ENCODE measurements at places on chromosomes 13 and 19.
A peak's percentile ranks its signal among the peaks of the same experiment; 100 is the strongest.

DNA sequence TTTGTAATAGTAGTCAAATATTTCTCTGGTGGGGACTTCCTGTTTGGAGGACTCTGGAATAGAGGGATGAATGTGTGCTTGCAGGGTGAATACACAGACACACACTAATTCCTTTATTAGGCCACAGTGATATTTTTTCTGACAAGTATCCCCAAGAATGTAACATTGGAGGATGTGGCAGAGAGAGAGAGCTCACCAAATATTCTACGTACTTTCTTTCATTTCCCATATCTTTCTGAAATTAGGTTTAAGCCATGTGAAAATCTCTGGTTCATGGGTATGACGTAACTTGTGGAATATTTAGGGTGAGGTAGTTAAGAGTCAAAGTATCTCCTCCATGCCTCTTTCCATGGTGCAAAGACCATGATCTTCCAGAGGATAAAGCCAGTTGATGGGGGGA is 463.4 kb downstream of the DIAPH3 start:
- DNase-seq, result peak; percentile 81

DNA sequence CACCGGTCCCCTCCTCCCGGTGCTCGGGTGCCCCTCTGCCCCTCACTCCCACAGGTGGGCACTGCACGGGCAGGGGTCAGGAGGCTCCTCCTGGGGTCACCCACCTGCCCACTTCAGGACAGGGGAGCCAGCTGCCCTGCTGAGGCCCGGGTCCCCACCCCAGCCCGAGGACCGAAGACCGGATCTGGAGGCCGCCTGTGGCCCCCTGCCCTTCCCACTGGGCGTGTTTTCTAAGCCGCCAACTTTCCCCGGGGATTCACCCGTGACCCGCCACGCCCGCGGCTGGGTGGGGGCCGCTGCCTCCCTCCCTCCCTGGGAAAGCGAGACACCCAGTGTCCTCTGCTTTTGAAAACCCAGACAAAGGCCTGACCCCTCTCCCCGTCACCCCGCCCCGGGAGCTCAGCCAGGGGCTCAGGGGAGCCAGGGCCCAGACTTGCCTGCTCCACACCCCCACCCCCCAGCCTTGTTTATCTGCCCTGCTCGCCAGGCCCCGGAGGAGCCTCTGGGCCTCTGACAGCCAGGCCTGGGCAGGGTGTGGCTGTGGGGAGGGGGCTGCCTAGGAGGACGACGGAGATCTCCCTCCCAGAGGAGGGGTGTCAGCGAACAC is 1.3 kb downstream of the PALM start:
- no peak for DNase-seq

DNA sequence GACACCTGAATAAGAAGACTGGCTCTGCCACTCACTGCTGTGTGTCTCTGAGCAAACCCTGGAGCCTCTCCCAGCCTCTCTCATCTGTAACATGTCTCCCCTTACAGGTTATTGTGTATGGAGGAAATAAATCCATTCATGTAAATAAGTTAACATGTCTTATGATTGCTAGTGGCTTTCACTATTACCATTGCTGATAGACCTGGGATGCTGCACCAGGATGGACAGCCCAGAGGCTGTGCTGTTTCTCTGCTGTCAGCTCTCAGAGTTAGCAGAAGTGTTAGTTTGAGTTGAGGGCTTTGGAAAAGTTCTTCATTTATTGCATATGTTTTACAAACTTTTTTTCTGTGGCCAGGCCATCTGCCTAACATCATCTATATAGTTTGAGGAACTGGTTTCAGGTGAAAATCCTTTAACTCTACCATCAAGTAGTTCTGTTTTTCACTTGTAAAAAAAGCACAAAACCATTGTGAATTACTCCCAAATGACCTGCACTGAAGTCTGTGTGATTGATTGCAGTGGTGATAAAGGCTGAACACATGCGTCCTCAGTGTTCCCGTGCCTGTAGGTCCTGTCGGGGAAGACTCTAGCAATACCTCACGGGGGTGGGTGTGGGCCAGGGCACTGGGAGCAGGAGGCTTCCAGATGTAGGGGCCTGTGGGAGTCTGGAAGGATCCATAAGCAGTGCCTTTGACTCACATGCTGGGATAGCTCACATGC is 24.6 kb downstream of the MPHOSPH8 start:
- no peak for DNase-seq

DNA sequence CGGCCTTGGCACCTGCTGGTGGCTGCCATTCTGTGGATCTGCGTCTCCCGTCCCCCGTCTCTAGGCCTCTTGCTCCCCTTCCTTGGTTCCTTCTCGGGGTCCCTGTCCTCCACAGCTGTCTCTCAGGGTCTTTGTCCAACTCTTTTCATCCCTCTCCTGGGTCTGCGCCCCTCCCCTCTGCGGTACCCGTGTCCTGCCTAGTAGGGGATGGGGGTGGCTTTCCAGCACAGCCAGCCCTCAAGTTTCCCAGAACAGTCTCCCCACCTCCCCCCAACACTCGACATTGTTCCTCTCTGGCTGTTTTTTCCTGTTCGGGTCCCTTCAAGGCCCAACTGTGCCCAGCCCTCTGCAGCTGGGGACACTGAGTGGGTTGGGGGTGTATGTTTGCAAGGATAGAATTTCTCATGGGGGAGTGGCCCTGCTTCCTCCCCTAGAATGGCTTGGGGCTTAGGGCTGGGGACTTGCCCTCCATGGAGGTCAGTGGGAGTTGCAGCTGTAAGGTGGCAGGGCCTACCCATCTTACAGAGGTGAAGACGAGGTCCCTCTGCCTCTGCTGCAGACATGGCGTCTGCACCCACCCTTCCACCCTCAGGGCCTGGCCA is 762 bp upstream of the ADM5 start:
- no peak for DNase-seq

DNA sequence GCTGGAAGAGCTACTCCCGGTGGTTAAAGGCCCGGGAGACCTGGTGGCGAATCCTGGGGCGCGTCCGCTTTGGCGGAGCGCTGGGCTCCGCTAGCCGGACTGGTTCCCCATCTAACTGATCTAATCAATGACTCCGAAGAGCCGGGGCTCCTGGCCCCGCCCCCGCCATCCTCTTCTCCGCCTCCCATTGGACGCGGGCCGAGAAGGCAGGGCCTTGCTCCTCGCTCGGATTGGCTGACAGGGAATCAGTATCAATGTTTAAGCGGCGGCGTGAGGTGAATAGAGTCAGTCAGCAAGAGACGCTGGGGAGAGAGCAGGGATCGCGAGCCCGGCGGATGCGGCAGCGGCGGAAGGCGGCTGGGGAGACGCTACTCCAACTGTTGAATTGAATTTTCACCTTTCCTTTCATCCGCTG is 1.7 kb upstream of the PCDH17 start:
- peak; percentile 87 for DNase-seq

DNA sequence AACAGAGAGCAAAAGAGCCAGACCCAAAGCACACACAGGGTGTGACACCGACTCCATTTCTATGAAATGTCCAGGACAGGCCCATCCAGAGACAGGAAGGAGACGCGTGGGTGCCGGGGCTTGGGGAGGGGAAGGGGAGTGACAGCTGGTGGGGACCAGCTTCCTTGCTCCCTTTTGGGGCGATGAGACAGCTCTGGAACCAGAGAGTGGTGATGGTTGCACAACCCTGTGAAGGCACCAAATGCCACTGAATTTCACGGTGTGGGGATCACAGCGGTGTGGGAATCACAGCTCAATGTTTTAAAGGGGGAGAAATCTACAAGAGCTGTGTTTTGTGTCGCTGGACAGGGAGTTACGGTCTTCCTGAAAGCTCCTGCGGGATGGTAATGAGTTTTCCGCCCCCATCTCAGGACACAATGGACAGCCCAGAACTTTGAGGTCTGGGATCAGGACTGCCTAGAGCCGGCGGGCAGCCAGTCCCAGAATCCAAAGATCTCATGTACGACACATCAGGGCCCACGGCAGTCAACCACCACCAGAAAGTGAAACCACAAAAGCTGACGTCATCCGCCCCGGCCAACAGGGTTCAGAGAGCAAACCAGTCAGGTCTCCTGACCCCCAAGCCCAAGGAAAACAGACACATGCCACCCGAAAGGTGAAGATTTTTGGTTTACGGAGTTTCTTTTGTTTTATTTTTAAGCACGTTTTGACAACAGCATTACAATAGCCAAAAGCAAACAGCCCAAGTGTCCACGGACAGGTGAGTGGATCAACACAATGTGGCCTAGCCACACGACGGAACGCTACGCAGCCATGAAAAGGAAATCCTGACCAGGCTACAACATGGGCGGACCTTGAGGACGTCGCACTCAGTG is 7.3 kb downstream of the SGTA start:
- DNase-seq, result no peak

DNA sequence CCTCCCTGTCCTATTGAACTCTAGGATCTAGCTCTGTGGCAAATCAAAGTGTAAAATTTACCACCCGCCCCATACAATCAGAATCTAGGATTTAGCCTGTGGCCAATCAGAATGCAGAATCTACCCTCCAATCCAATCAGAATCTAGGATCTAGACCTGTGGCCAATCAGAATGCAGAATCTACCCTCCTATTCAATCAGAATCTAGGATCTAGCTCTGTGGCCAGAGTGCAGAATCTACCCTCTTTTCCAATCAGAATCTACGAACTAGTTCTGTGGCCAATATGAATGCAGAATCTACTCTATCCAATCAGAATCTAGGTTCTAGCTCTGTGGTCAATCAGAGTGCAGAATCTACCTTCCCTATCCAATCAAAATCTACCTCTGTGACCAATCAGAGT is 25.8 kb downstream of the PRKD2 start:
- DNase-seq, result no peak

- DNase-seq, result no peak
Observed at GRCh38 chr13:36912369-36912768, 7.7 kb downstream of the SMAD9 start.

- DNase-seq, result peak; percentile 76
Observed at GRCh38 chr19:21568816-21569493, 63.6 kb downstream of the ZNF429 start.

GRCh38 chr13:41707194-41707821 is 250.0 kb downstream of the RGCC start:
- no peak for DNase-seq

DNA sequence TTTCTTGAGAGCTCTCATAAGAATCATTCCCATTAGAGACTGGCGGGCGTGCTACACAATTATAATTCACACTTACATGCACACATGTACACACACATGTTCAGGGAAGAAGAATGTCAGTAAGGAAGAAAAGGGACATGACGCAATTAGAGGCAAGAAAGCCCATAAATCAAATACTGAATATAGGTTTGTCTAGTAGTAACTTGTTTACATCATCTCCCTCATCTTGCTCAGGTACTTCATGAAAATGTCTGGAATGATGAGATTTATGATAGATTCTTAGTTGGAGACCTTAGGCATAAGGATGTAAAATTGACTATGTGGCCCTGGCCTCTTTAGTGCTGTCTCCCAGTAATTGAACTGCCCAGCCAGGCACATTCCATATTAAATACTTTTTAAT is 628.0 kb upstream of the PCDH20 start:
- no peak for DNase-seq

GRCh38 chr19:13689085-13689484 is 75.2 kb upstream of the MRI1 start:
- peak; percentile 23 for DNase-seq

GRCh38 chr19:51531349-51532315 is at the start of gene SIGLEC6:
SIGLEC6 (minus strand) TSS chr19:51531670; CDS start chr19:51531648, 22 bp downstream.
- DNase-seq, result no peak

- peak; percentile 38 for DNase-seq
Observed at GRCh38 chr13:43874504-43875092, 4.9 kb downstream of the CCDC122 start.

DNA sequence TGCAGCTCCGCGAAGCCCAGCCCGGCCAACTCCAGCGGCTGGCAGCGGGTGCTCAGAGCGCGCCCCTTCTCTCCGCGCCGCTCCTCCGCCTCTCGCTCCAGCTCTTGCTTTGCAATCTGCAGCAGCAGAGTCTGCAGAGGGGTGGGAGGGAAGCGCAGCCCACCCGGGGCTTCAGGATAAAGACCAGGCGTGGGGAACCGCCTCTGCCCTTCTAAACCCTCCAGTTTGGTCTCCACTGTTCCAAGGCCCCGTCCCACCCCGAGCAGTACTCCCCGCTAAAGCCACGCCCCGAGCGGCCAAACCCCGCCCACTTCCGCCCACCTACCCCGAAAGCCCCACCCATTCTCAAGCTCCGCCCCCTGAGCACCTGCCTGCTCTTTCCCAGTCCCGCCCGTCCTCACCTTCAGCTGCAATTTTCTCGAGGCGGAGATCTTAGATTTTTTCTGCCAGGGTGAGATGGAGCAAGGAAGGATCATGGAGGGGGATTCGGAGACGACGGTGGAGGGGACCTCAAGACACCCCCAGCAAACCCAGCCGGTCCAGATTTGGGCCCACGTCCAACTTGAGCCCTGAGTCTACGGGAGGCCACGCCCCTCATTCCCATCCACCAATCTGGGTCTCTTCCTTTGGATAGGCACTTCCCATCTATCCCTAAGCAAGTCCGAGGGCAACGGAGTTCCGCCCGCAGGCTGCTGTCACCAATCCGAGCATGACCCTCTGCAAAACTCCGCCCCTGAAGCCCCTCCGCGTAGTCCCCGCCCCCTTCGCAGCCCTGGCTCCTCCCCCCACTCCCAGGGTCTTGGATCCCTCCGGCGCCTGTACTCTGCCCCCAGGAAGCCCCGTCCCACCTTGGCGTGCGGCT is 1.1 kb downstream of the TNNI3 start:
- DNase-seq, result peak; percentile 44

DNA sequence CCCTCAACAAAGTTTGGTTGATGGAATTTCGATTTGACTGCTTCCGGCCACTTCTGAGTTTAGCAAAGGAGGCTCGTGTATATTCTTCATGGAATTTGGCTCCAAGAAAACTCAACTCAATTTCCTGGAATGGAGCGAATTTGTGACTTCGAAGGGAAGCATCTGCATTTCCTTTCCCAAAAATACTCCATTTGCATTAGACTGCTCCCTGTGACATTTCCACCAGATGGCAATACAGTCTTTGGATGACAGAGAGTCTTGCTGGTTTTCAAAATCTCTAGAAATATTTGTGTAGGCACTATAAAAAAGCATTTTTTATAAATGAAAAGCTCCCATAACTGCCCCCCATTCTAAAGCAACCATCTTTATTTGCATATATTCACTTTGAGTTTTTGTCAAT is 4.1 kb downstream of the C1QTNF9 start:
- peak; percentile 22 for DNase-seq

DNA sequence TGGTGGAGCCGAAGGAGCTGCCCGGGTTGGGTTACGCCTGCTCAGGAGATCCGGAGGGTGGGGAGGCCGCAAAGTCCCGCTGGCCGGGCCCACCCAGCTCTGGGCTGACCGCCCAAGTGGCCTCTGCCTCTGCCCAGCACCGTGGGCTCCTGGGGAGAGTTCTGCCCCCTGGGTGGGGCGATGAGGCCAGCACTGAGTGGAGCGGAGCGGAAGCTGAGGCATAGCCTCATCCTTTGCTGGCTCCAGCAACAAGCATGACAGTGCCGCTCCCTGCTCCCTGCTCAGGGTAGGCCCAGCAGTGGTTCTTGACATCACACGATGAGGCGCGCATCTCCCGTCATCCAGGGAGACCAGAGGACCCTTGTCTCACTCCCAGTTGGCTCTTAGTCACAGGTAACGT is 22.5 kb downstream of the CCDC8 start:
- no peak for DNase-seq
